Suprapubic skin (tissue), 4 donors: ENCODE measurements at places on chromosomes 12 and 14.

GRCh38 chr12:122895320-122895703 lies 612 bp downstream of the VPS37B start:
- DNase-seq: peak; percentile 65

- no peak for DNase-seq
Measured at GRCh38 chr14:100470523-100470897, 116.7 kb downstream of the BEGAIN start.

DNA sequence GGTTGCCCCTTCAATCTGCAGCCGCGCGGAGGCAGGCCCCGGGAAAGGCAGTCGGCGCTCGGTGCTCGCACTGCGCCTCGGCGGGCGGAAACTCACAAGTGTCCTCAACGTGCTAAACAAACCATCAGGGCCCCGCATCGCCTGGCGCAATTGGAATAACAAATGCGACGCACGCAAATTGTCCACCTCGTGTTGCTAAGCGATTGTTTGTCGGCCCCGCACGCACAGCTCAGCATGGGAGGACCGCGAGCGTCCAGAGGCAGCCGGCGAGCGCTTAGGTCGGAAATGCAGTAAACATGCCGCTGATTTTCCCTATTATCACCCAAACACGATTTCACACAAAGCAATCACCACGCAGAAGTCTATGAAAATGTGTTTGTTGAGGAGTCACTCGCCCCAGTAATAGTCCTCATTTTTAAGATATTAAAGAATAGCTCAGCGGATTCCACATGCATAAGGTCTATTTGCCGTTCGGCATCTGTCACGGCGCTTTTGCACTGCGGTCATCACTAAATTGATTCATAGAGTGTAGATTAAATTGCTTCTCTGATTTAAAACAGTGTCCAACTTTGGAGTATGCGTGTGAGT lies 3.2 kb upstream of the GSC start:
- DNase-seq: no peak

DNA sequence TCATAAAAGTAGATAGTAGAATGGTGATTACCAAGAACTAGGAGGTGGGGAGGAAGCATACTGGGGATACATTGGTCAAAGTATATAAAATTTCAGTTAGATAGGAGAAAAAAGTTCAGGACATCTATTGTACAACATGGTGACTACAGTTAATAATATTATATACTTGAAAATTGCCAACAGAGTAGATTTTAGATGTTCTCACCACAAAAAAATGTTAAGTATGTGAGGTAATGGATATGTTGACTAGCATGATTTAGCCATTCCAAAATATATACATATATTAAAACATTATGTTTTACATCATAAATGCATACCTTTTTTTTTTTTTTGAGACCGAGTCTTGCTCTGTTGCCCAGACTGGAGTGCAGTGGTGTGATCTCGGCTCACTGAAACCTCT lies 31.0 kb downstream of the TMEM116 start:
- no peak for DNase-seq

- no peak for DNase-seq
Measured at GRCh38 chr12:56718149-56718548, 7.0 kb downstream of the NACA start.

DNA sequence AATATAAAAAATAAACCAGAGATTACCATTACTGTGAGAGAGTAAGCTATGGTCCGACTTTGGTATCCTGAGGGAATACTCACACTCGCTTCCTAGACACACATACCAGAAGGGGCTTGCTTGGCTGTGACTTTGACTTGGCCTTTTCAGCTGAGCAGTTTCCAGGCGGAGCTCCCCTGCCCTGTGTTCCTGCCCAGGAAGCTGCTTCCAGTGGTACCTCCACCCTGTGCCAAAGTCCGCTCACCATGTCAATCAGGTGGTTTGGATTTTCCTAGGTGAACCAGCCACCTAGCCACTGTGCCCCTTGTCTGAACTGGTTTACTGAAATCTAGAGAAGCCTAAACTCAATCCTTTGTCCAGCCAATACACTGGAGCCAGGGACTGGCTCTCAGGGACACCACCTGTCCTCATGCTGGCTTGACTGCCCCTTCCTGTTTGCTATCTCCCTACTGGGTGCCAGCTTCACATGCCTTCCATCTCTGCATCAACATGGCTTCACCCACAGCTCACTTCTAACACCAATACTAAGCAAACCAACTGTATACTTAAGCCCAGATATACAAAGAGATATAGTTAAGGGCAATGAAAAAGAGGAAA lies 28.6 kb downstream of the MAX start:
- DNase-seq: no peak

- DNase-seq: no peak
Measured at GRCh38 chr12:78278706-78279190, 448.1 kb downstream of the NAV3 start.

GRCh38 chr12:76486011-76486410 lies 73.6 kb downstream of the OSBPL8 start:
- no peak for DNase-seq

DNA sequence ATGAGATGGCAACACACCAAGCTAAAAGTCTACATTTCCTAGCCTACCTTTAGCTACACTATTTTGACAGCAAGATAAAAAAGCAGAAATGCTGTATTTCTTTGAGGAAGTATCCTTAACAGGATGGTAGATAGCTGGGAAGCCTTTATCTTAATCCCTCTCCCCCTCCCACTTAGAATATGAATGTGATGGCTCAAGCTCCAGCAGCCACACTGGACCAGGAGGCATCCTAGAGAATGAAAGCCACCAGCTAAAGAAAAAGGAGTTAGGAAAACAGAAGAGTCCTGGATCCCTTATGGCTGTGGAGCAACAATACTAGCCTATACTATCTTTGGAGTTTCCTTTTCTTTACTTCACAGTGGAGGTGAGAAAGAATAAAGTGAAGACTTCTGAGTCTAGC lies 15.1 kb downstream of the NAP1L1 start:
- no peak for DNase-seq

- no peak for DNase-seq
Measured at GRCh38 chr12:92502417-92503028, 200.3 kb upstream of the PLEKHG7 start.

DNA sequence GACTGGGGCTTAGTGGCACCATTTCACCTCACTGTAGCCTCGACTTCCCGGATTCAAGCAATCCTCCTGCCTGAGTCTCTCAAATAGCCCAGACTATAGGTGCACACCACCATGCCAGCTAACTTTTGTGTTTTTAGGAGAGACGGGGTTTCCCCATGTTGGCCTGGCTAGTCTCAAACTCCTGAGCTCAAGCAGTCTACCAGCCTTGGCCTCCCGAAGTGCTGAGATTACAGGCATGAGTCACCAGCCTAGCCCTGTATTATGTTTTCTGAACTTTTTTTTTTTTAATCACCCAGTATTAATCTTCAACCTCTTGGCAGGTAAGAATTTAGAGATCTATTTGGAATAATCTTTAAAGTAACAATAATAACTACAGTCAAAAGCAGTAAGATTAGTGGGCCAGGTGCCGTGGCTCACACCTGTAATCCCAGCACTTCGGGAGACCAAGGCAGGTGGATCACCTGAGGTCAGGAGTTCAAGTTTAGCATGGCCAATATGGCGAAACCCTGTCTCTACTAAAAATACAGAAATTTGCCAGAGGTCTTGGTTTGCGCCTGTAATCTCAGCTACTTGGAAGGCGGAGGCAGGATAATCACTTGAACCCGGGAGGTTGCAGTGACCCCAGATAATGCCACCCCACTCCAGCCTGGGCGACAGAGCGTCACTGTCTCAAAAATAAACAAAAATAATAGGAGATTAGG lies 8.6 kb downstream of the NANOG start:
- DNase-seq: no peak

DNA sequence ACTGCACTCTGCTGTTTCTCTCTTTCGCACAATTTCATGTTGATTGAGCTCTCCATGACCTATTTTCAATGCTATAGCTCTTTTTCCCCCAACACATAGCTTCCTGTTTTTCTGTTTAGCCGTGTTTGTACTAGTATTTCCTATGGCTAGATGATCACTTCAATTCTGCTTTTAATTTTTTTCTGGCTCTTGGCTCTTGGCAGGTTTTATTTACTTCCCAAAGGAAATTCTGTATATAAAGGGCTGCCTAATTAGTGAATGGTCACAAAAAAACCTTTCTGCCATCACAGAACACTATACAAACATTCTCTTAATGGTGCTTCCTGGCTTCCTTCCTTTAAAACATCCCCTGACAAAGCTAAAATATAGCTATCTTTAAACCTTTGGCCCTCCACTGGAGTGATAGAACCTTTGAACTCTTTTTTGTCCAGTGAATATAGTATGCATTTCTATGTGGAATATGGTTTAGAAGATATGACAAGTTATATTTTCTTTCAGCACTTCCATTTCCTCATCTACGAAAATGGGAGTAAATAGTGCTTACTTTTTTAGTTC lies 88.2 kb downstream of the RASSF9 start:
- no peak for DNase-seq

- no peak for DNase-seq
Measured at GRCh38 chr14:100072783-100073346, 7.6 kb downstream of the EVL start.

DNA sequence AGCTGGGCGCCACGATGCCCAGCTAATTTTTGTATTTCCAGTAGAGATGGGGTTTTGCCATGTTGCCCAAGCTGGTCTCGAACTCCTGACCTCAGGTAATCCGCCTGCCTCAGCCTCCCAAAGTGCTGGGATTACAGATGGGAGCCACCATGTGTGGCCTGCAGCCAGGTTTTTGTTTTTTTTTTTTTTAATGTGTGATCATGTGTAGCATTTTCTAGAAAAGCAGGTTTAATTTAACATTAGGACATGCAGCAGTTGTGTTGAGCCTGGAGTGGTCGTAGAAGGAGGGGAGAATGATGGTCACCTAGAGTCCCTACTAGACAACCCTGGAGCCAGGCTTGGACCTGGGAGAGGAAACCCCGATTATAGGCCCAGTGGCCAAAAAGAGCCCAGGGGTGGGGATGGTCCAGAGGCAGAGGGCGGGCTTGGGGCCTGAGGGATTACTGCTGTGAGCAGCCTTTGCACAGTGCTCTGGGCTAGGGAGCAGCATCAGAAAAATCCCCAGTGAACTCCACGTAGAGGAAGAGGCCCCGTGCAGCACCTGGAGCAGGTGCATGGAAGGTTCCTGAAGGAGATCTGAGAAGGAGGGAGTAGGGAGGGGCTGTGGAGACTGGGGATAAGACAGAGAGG lies 13.6 kb downstream of the DLK1 start:
- peak; percentile 70 for DNase-seq

- no peak for DNase-seq
Measured at GRCh38 chr14:90349739-90350138, 18.0 kb upstream of the NRDE2 start.

- no peak for DNase-seq
Measured at GRCh38 chr14:24911324-24912109, 138.4 kb downstream of the STXBP6 start.

- no peak for DNase-seq
Measured at GRCh38 chr12:116267948-116268347, 9.5 kb downstream of the MED13L start.

GRCh38 chr12:38904537-38905479 lies 583 bp downstream of the CPNE8 start:
- peak; percentile 95 for DNase-seq

DNA sequence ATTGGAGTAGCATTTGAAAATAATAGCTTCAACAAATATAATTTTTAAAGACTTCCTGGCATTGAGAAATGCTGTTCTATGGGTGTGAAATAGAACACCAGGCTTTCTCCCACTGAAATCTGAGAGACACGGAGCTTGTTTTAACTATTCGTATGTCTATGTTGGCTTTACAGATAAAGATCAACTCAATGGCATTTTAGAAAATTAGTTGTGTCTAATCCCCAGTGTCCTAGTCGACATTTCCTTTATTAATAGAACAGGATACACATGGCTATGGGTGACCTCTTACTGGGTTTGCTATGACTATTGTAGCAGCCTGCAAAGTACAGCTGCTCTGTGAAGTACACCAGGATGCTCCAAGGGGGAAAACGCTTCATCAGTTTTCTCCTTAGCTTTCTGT lies 159.3 kb downstream of the SLC25A21 start:
- no peak for DNase-seq

DNA sequence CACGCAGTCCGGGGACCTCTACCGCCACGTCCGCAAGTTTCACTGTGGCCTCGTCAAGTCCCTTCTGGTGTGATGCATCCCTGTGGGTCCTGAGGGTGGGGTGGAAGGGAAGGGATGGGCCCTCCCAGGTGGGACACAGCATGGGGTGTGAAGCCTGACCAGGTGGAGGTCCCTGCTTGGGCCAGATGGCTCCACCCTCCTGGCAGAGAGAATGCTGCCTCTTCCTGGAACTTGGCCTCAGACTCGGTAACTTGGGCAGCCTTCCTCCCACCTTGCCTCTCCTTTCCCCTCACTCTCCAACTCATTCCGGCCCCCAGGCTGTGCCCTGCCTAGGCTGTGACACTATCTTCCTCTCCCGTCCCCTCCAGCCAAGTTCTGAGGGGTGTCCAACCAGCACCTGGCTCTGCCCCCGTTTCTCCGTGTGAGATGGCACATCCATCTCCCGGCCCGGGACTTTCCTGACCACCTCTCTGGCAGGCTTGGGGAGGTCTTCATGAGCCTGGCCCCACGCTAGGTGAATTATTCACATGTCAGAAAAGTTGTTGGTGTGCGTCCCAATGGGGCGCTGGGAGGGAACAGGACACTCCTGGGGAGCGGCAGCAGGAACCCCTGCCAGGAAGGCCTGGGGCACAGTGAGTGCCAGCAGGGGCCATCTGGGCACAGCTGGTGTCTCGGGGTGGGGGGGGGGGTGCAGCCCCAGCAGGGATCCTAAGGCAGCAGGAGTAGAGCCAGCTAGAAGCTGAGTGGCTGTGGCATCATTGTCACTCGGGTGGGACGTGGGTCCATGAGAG lies 1.7 kb downstream of the ZBTB42 start:
- DNase-seq: no peak

DNA sequence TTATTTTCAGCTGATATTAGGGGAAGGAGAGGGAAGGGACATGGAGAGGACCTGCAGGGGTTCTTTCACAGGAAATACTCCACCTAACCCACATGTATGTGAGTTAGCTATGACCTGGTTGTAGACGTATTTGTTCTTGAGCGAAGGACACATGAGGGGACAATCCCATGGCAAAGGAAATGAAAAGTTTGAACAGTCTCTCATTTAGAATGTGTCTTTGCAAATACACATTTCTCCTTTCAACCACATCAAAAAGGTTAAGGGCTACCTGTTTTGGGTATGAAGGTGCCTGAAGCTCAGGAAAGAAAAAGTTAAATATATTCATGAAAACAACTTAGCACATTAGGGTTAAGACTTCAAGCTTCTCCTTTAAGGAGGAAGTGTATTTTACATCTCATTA lies 7.4 kb downstream of the PYGL start:
- no peak for DNase-seq

DNA sequence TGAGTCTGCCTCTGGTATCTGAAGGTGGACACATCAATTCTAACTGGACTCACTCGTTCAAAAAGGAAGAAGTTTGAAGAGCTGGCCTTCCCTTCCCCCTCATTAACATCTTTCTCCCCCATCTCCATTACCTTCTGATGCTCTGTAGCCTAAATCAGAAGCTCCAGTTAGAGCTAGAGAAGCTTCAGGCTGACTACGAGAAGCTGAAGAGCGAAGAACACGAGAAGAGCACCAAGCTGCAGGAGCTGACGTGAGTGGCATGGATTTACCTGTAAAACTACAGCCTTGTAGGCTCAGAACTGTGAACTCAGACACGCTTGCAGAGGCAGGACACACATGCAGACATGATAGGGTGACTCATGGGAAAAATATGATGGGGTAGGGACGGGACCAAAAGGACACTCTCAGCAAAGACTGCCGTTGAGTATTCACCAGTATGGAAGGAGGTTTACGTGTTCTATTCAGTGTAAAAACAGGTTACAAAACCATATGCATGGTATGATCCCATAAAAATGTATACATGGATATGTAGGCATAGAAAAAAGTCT lies 14.3 kb upstream of the PIP4K2C start:
- DNase-seq: no peak

- DNase-seq: no peak
Measured at GRCh38 chr12:68306564-68306963, 25.6 kb downstream of the MDM1 start.
